Stimulated activated CD4-positive, alpha-beta T cell treated with anti-CD3 and anti-CD28 coated beads, TNF-alpha, amount 100 ng/mL, for 48 hours (primary cell): ENCODE measurements at places on chromosomes 12 and 14.

DNA sequence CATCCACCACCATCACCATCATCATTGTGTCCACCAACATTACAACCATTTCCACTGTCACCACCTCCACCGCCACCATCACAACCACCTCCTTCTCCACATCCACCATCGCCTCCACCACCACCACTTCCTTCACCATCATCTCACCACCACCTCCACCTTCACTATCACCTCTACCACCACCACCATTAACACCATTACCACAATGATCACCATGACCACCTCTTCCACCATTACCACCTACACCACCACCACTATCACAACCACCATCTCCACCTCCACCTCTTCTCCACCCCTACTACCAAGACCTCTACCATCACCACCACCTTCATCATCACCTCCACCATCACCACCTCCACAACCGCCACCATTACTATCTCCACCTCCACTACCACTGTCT is 16.4 kb downstream of the ISCU start:
- DNase-seq, result no peak

DNA sequence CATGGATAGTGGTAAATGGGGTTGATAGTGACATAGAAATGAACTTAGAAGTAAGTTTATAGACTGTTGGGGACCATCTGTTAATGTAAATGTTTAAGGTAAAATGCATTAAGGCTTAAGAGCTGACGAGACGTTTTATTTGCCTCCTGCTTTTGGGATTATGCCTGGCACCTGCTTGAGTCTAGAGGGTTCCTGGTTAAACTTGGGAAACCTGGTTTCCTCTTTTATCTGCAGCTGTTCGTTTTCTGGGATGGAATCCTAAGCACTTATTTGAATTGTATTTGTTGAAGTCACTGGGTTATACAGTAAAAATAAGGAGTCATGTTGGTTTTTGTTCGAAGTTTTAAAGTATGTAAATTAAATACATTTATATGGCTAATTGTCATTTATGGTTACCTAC is 914.7 kb downstream of the NRXN3 start:
- DNase-seq, result no peak

DNA sequence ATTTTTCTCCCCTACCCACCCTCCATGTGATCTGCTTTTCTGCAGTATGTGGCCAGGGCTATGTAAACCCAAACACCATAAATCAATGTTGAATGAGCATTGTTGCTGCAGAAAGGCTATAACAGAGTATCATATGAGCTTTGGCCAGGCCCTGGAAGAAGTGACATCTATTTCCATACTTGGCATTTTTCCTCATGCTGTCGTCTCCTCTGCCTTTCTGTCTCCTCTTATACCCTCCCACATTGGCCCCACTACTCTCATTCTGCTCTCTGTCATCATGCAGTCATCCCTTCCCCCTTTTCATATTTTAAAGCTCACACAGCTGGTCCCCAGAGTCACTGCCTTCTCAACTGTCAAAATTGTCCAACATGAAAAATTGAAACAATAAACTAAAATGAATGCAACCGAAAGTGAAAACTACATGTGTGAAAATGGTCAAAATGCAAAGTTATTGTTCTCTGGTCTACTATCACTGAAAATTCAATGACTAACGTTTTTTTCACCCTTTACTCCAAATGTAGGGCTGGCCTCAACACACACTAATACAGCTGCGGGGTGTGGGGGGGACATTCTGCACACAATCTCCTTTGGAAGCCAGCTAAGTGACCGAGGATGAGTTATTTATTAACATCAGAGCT is 290.7 kb upstream of the TMPO start:
- DNase-seq, result no peak

- no peak for DNase-seq
Observed at GRCh38 chr12:63777340-63777739, 2.4 kb upstream of the RXYLT1 start.

- DNase-seq, result no peak
Observed at GRCh38 chr14:72558721-72559120, 335.2 kb downstream of the DPF3 start.

DNA sequence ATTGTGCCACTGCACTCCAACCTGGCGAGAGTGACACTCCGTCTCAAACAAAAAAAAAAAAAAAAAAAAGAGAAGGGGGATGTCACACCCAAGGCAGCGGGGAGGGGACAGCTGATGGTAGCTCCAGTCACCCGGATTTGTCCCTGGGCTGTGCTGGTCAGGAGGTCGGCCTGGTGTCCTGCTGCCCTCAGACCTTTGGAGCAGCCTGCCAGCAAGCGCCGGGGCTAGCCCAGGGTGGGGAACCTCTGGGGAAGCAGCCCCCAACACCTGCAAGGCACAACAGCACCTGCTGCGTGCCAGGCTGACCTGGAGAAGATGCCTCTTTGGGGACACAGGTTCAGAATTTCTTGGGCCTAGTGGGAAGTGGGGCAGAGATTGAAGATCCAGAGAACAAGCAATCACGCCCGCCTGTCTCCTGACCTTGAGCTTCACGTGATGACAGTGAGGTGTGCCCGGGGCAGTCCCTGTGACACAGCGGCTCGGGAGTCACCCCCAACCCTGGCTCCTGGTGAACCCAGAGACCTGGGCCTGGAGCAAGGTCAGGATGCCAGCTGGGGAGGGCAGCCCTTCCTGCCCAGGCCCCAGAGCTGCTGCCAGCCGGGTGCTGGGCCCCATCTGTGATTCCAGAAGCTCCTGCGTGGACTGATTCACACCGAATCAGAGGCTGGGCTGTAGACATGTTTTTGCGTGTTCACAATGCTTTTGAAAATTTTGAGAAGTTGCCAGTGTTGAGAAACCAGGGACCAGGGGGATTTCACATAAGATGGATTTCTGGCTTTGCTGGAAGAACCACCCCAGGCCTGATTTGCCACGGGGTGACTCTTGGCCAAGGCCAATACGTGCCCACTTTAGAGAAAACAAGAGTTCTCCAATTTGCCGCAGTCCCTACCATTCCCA is 66.4 kb downstream of the RFLNA start:
- DNase-seq, result no peak

- no peak for DNase-seq
Observed at GRCh38 chr12:109539508-109539907, 33.8 kb downstream of the MMAB start.

DNA sequence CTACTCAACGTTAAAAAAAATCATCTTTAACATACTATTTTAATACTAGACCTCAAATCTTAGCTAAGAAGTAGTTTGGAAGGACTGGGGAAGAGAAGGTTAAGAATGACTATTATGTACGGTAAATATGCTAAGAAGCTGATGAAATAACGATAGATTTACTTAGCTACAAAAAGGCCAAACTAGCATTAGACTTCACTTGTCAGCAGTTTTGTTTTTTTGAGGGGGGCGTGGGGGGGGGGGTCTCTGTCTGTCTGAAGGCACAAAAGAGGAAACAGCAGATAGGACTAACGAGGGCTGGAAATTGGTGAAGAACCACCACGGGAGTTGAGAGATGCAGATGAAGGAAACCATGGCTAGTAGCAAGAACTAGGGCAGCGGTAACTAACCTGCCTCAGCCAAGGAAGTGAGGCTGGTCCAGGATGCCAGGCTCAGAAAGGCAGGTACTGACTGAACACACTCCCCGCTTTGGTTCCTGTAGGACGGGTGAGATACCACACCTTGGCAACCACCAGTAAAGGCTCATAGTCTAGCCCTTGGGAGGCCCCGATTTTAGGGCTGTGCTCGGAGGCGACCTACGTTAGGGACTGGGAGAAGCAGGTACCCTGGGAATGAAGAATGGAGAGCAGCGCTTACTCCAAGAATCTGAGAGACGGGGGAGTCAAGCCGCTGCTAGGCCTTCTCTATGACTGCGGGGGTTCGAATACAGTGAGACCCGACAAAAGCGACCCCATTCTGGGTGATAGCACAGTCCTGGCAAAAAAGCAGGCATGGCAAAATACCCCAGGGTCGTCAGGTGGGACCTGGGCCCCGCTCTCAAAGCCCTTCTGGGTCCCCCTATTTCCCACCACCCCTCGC is 675 bp downstream of the NEDD8 start:
- DNase-seq, result no peak

DNA sequence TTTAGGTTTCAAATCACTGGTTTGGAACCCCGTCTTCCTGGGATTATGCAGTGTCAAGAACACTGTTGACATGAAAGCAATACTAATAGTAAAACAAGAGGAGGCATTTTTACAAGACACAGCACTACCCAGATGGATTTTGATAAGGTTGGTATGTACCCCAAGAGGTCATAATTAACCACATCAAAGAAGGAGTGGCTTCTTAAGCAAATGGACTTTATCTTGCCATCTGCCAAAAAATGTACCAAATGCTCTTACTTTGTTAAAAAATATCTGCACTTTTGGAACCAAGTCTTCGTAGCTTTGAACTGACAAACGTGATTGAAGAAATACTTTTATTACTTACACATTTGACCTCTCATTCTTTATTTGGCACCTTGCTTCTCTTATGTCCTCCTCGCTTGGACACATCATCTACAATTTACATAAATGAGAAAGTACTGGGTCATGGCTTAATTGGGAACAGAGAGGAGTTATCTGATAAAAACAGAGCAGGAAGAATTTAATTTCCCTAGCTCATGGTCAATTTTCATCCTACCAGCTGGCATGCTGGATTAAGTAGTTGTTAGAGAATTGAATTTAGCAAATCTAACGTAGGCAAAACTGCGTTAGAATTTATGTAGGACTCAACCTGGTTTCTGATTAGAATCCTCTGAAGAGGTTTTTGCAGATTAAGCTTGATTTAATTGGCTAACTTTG is 54.5 kb upstream of the PRICKLE1 start:
- DNase-seq, result no peak

DNA sequence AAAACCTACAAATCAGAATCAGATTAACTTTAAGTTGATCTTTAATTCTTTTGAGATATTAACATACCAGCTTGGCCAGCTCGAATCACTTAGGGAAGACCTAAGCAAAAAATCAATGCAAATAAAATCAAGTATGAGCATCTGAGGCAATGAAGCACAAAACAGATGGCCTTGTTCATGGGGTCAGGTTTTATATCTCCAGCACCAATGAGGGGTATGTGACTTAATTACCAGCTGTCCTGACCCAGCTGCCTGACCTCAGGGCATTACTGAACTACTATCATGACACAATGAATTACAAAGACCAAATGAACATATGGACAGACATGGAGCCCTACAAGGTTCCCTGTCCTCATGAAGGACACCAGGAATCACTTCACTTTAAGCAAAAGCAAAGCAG is 70.5 kb downstream of the FGD6 start:
- DNase-seq, result no peak

DNA sequence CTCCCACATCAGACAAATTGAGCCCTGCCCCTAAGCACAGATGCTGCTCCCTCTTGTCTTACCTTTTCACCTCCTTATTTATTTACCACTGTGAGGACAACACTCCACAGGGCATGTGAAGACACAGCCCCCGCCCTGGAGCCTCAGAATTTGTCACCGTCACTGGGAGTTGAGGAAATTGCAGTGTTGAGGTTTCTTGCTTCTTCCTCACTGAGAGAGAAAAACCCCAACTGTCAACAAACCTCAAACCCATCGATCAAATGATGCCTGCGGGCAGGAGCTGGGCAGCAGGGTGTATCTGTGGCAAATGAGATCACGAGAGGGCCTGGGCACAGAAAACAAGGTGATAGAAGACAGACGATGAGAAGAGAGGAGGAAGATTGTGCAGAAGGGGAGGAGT is 30.5 kb upstream of the PLEKHG3 start:
- no peak for DNase-seq

DNA sequence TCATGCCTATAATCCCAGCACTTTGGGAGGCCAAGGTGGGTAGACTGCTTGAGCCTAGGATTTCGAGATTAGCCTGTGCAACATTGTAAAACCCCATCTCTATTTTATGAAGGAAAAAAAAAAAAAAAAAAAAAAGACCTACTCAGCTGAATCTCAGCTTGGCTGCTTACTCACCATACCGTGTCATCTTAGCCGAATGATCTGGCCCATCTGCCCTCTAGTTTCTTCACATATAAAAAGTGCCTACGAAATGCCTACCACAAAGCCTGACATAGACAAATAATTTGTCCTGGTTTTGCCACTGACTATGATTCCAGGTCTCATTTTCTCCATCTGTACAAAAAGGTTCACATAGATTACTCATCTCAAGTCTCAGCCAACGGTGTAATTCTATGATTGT is 10.1 kb downstream of the DIABLO start:
- no peak for DNase-seq

DNA sequence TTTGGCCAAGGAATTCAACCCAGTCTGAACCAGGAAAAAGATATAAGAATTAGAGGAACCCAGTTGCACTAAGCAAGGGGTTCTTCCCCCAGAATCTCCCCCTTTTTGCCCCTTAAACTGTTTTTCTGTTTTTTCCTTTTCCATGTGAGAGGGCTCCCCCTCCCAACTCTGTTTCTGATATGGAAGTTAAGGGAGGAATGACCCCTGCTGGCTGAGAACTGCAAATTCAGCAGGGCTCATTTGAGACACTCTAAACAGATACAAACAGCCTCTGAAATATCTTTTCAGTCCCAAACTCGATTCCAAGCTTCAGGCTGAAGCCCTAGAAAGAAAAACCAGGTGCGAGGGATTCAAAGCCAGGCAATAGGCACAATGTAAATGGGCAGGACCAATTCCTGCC is 132.7 kb downstream of the SLC41A2 start:
- DNase-seq, result no peak

DNA sequence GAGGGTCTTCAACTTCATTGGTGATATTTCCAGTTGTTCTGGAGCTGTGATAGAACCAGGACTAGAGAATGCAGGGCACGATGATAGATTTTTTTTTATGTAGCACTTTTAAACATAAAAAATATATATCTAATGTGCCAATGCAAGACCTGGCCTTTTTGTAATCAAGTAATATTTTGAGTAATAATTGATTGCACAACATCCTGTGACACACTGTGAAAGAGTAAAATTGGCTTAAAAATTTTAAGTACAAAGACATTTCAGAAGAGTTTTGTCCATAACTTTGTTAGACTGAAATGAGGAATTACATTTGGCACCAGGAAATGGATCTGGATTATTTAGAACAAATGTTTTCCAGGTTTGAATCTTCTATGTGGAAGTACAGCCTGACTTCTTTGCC is 22.1 kb downstream of the PRKCH start:
- DNase-seq, result no peak

- no peak for DNase-seq
Observed at GRCh38 chr12:16606201-16606849, 363 bp upstream of the LMO3 start.

DNA sequence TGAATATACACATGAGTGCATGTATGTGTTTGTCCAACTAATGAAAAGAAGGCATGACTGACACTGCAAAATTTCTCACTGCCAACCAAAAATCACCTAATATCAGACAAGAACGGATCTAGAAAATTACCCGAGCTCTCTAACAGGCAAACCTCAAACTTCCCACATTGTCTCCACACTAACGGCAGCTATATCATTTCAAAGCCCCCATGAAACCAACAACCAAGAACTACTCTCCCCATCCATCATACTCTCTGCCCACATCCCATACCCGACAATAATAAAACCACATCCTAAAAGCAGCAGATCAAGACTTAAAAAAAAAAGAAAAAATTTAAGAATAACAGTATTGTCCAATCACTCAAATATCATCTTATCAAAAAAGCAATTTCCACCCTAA is 227.1 kb downstream of the CEP128 start:
- DNase-seq, result no peak

GRCh38 chr12:64618953-64619590 is 8.8 kb downstream of the RASSF3 start:
- DNase-seq, result no peak

GRCh38 chr12:7984900-7985299 is 47.6 kb upstream of the FOXJ2 start:
- no peak for DNase-seq
